Dermis blood vessel endothelial cell (primary cell): ENCODE measurements at places on chromosomes 7 and 10. TPM values are rescaled to one million over a fixed set of nuclear protein-coding genes. Genes with fewer than 3 reads are reported as not detected.

Gene AKR1C8
- 1.5 TPM in 1 of 2 replicates, not detected in the other for total RNA-seq

Gene SLC16A12
- total RNA-seq, result 0.14 and 0.34 TPM in 2 replicates

Gene PALD1
- 248 and 276 TPM in 2 replicates for total RNA-seq

Gene OIT3
- total RNA-seq, result 0.34 TPM in 1 of 2 replicates, not detected in the other

Gene POT1
- 26.4 and 35.2 TPM in 2 replicates for total RNA-seq

Gene C10orf143
- total RNA-seq, result 0.14 and 1.0 TPM in 2 replicates

Gene DDX50
- 46.6 and 49.0 TPM in 2 replicates for total RNA-seq

Gene BNIP3
- 92.8 and 95.6 TPM in 2 replicates for total RNA-seq

Gene OLAH
- total RNA-seq, result 0.33 and 0.51 TPM in 2 replicates

Gene PNLIPRP2
- not detected in 2 replicates for total RNA-seq
